Osteoblast (primary cell): ENCODE measurements at places on chromosomes 6 and 20. TPM values are rescaled to one million over a fixed set of nuclear protein-coding genes. Genes with fewer than 3 reads are reported as not detected.

- H3K36me3 ChIP-seq = no peaks in the 10 kb centered on the region
- H3K4me1 ChIP-seq = peaks cover 9% of the 10 kb centered on the region
- no peak overlapping the region for H3K4me3 ChIP-seq
- H3K27ac ChIP-seq = no peak overlapping the region
- peaks cover 41% of the 10 kb centered on the region for H3K27me3 ChIP-seq
Observed at GRCh38 chr6:132960720-132961119, 146.4 kb downstream of the RPS12 start.

GRCh38 chr6:5761370-5761769 lies 245.4 kb downstream of the NRN1 start:
- peaks cover 28% of the 10 kb centered on the region for H3K4me1 ChIP-seq
- H3K36me3 ChIP-seq = no peaks in the 10 kb centered on the region
- no peak for DNase-seq

GRCh38 chr6:25583099-25583498 lies 68.9 kb upstream of the SCGN start:
- no peak overlapping the region for H3K4me3 ChIP-seq
- H3K27me3 ChIP-seq = no peaks in the 10 kb centered on the region
- H3K27ac ChIP-seq = no peak overlapping the region
- no peaks in the 10 kb centered on the region for H3K36me3 ChIP-seq
- no peaks in the 10 kb centered on the region for H3K4me1 ChIP-seq

INSM1 gene
- total RNA-seq = not detected in 2 replicates

EIF6 gene
- 109 and 121 TPM in 2 replicates for total RNA-seq

- H3K27me3 ChIP-seq = no peaks in the 10 kb centered on the region
- peaks cover 21% of the 10 kb centered on the region for H3K4me1 ChIP-seq
- no peak overlapping the region for H3K4me3 ChIP-seq
- no peaks in the 10 kb centered on the region for H3K36me3 ChIP-seq
Observed at GRCh38 chr6:78908621-78909020, 41.3 kb downstream of the IRAK1BP1 start.

DNA sequence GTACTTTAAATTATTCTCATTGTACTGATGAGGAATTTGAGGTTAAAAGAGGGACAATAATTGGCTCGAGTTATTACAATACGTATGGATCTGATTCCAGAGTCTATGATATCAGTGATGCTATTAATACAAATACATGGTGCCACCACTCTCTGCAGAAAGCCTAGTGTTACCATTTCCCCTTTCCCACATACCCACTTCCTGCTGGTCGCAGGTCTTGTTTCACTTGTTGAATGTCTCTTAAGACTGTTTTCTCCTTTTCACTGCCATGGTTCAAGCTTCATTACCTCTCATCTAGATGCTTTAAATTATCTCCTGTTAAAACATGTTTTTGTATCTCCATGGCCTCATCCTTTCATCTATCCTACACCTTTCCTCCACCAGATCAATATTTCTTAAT lies 62.0 kb downstream of the FHL5 start:
- no peaks in the 10 kb centered on the region for H3K4me1 ChIP-seq
- H3K36me3 ChIP-seq = no peaks in the 10 kb centered on the region
- H3K27ac ChIP-seq = no peak overlapping the region
- no peak overlapping the region for H3K4me3 ChIP-seq

GRCh38 chr6:28807682-28808280 lies 116.0 kb downstream of the TRIM27 start:
- peak overlapping the region; percentile 63 for H3K4me3 ChIP-seq
- peaks cover 18% of the 10 kb centered on the region for H3K4me1 ChIP-seq
- no peak for DNase-seq
- H3K27me3 ChIP-seq = peaks cover 40% of the 10 kb centered on the region
- no peaks in the 10 kb centered on the region for H3K36me3 ChIP-seq

RAMACL gene
- 3.3 and 4.1 TPM in 2 replicates for total RNA-seq

GRCh38 chr20:6828794-6829423 lies 61.4 kb downstream of the BMP2 start:
- no peak overlapping the region for H3K27ac ChIP-seq
- H3K4me1 ChIP-seq = no peaks in the 10 kb centered on the region
- H3K4me3 ChIP-seq = no peak overlapping the region
- H3K27me3 ChIP-seq = no peaks in the 10 kb centered on the region
- DNase-seq = peak; percentile 68

- DNase-seq = no peak
- H3K36me3 ChIP-seq = no peaks in the 10 kb centered on the region
- no peaks in the 10 kb centered on the region for H3K4me1 ChIP-seq
- H3K27ac ChIP-seq = no peak overlapping the region
- H3K27me3 ChIP-seq = no peaks in the 10 kb centered on the region
- no peak overlapping the region for H3K4me3 ChIP-seq
Observed at GRCh38 chr6:2674857-2675256, 75.9 kb downstream of the MYLK4 start.

DNA sequence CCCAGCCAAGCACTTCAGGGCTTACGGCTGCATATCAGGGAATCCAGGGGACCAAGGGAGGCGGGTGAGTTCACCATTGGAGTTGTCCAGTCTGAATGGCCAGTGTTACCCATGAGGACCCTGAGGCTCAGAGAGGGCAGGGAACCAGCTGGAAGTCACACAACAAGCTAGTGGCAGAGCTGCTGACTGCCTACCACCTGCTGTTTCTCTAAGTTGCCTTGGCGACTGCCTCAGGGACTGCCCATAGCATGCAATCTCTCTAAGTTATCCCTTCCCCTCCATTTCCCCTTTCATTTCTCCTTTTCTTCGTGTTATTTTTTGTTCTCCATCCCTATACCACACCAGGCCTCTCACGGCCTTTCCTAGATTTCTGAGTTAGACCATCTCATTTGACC lies 71.8 kb upstream of the SIRPA start:
- H3K4me1 ChIP-seq = peaks cover 45% of the 10 kb centered on the region
- no peak for DNase-seq
- peak overlapping the region; percentile 20 for H3K27ac ChIP-seq

SLC44A4 gene
- not detected in 2 replicates for total RNA-seq
